Thoracic aorta (tissue), 2 donors: ENCODE measurements at places on chromosomes 7 and 10.

- H3K27me3 ChIP-seq: no peaks in the 10 kb centered on the region
- no peak for DNase-seq
- no peak overlapping the region for H3K4me3 ChIP-seq
- no peaks in the 10 kb centered on the region for H3K4me1 ChIP-seq
Measured at GRCh38 chr7:104804696-104805095, 209.3 kb upstream of the KMT2E start.

DNA sequence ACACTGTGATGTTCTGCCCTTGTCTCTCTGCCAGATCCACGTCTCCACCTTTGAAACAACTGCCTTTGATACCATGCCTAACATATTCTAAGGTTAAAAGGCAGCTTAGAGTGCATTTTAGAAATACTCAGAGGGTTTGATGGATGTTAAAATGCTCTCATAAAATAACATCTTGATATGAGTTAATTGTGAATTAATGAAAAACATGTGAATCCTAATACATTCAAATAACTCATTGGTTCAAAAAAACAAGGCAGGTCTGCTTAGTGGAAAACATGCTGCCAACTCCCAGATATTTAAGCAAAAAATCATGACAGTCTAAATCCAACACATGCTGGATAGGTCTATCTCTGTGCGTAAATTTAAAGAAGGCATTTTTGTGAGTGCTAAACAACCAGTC, 291.8 kb downstream of the AHR start:
- no peaks in the 10 kb centered on the region for H3K36me3 ChIP-seq
- no peaks in the 10 kb centered on the region for H3K27me3 ChIP-seq
- H3K27ac ChIP-seq: no peak overlapping the region
- H3K4me3 ChIP-seq: no peak overlapping the region
- no peak for DNase-seq

DNA sequence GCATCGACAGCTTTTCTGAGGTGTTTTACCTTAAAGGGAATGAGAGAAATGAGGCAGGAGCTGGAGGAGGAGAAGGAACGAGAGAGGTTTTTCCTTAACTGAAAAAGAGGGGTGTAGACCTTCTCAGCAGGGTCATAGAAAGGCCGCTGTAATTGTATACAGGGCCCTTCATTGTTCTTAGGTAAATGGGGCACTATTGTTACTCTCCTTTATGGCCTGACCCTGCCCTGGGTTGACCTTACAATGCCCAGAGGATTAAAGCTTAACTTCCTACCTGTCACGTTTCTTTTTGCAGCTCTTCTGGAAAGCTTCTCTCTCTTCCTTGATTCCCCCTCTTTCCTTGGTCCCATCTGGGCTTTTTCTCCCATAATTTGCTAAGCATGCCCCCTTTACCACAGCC, 13.7 kb upstream of the PDLIM1 start:
- no peak overlapping the region for H3K27ac ChIP-seq
- H3K36me3 ChIP-seq: no peaks in the 10 kb centered on the region
- no peak overlapping the region for H3K4me3 ChIP-seq
- no peak for DNase-seq
- H3K4me1 ChIP-seq: peaks cover 4% of the 10 kb centered on the region

GRCh38 chr10:93445097-93445960, 36.8 kb downstream of the MYOF start:
- peaks cover 13% of the 10 kb centered on the region for H3K36me3 ChIP-seq
- H3K4me3 ChIP-seq: peak overlapping the region; percentile 31

- no peaks in the 10 kb centered on the region for H3K27me3 ChIP-seq
- H3K36me3 ChIP-seq: no peaks in the 10 kb centered on the region
- no peak overlapping the region for H3K27ac ChIP-seq
- H3K4me1 ChIP-seq: no peaks in the 10 kb centered on the region
- DNase-seq: no peak
Measured at GRCh38 chr7:47715631-47716068, 133.7 kb upstream of the TNS3 start.

DNA sequence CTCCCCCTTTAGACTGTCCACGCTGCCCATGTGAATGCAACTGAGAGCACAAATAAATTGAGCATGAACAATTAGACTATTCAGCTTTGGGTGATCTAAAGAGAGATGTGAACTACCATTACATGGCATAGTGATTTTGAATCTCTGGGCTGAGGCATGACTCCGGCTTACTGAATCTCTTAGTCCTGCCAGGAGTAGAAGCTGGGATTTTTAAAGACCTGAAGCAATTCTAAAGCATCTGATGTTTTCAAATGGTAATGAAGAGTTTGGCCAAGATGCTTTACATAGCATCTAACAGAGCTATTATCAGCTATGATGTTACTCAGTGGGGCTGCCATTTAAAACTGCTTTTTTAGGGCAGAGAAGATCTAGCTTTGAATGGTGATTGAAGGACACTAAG, 1059.1 kb downstream of the SORCS3 start:
- H3K4me1 ChIP-seq: no peaks in the 10 kb centered on the region
- H3K4me3 ChIP-seq: no peak overlapping the region
- DNase-seq: no peak
- H3K27ac ChIP-seq: no peak overlapping the region

DNA sequence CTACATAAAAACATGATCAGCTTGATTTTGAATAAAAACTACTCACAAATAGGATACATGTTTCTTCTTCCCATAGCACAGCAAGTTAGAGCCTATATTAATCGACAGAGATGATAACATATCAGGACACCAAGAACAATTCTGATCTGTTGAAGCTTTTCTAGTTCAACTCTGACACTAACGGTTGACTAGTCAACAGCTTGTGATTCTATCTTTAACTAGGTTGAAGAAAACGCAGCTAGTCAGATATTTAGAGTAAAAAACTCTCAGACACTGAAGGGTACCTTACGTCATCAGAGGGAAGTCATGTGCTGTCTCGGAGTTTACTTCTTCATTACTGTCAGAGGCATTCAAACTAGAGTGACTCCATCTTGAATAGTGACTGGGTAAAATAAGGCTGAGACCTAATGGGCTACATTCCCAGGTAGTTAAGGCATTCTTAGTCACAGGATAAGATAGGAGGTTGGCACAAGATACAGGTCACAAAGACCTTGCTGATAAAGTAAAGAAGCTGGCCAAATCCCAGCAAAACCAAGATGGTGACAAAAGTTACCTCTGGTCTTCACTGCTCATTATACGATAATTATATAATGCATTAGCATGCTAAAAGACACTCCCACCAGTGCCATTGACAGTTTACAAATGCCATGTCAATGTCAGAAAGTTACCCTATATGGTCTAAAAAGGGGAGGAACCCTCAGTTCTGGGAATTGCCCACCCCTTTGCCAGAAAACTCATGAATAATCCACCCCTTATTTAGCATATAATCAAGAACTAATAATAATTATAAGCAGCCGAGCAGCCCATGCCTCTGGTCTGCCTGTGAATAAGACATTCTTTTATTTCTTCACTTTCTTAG, 21.3 kb downstream of the CCDC71L start:
- H3K36me3 ChIP-seq: no peaks in the 10 kb centered on the region
- peaks cover 7% of the 10 kb centered on the region for H3K4me1 ChIP-seq
- H3K27me3 ChIP-seq: no peaks in the 10 kb centered on the region
- DNase-seq: no peak

- no peak overlapping the region for H3K27ac ChIP-seq
- no peak for DNase-seq
- H3K36me3 ChIP-seq: no peaks in the 10 kb centered on the region
Measured at GRCh38 chr7:11605749-11606148, 226.2 kb downstream of the THSD7A start.

GRCh38 chr10:72831696-72832409, 61.7 kb upstream of the OIT3 start:
- H3K36me3 ChIP-seq: no peaks in the 10 kb centered on the region
- no peak for DNase-seq
- H3K27me3 ChIP-seq: no peaks in the 10 kb centered on the region
- H3K4me1 ChIP-seq: peaks cover 21% of the 10 kb centered on the region
- peak overlapping the region; percentile 56 for H3K4me3 ChIP-seq

DNA sequence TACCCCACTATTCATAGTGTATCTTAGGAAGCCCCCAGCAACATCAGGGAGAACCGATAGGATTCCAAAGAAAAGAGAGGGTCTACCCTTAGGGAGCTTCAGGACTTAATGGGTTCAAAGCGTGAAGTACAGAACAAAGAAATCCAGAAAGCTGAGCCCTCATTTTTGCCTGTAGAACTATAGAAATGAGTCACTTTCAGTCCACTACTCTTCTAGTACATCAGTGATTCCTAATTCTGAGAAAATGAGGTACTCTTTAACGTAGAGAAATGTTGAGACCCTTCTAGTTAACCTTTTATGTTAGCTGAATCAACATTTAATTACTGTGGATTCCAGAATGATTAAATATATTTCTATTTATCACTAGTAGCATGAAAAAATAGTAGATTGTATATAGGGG, 1.8 kb downstream of the TDRD1 start:
- no peak for DNase-seq
- H3K27ac ChIP-seq: no peak overlapping the region
- H3K36me3 ChIP-seq: no peaks in the 10 kb centered on the region
- H3K4me3 ChIP-seq: no peak overlapping the region

GRCh38 chr10:49598164-49598856, 11.8 kb upstream of the SLC18A3 start:
- no peaks in the 10 kb centered on the region for H3K36me3 ChIP-seq
- no peak overlapping the region for H3K4me3 ChIP-seq
- H3K27me3 ChIP-seq: no peaks in the 10 kb centered on the region

DNA sequence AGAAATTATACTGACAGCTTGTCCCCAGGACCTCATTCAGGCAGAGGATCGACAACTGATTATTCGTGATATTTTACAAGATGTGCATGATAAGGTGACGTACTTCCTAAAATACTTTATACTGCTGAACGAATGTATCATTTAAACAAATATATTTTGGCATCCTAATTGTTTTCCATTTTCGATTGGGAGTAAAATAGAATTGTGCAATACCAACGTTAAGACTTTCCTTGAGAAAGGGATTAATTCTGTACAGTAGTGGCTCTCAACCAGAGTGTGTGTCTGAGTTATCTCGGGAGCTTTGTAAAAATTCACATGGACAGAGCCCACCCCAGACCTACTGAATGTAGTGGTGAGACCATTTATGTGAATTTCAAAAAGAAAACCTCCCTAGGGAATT, 43.8 kb upstream of the STMP1 start:
- H3K36me3 ChIP-seq: peaks cover 20% of the 10 kb centered on the region
- no peak for DNase-seq
- H3K4me3 ChIP-seq: no peak overlapping the region
- peaks cover 3% of the 10 kb centered on the region for H3K4me1 ChIP-seq
- no peak overlapping the region for H3K27ac ChIP-seq

DNA sequence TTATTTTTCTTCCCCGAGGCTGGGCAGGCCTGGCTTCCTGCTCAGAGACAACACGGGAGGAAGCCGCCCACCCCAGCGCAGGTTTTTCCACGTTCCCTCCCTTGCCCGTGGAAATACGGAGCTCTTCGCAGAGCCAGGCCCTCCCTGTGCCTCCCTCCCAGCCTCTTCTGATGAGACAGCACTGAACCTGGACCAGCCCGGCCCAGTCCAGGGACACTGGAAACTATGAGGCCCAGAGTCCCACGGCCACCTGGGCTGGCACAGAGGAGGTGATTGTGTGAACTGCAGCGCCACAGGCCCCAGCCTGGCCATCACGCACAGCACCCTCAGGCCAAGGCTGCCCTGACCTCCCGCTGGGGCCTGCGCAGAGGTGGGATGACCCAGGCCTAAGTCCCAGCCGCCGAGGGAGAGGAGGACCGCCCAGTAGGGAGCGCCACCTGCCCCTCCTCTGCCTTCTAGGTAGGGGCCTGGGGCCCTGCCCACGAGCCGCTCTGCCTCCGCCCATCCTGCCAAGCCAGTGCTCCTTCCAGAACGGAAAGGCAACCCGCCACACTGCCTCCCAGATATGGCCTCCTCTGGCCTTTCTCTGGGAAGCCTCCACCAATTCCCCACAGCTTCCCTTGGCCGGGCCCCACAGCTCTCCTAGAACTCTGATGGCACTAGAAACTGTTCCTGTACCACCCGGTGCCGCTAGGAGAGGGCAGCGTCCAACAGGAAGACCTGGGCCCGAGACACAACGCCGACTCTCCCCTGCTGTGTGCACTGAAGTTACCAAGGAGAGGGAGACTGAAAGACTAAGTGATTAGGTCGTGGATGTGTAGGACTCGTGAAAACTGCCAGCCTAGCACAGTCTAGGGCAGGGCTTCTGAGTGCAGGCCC, 57.2 kb downstream of the PROSER2 start:
- peaks cover 4% of the 10 kb centered on the region for H3K4me1 ChIP-seq
- no peaks in the 10 kb centered on the region for H3K27me3 ChIP-seq
- no peak for DNase-seq
- H3K36me3 ChIP-seq: no peaks in the 10 kb centered on the region
- no peak overlapping the region for H3K27ac ChIP-seq
- H3K4me3 ChIP-seq: no peak overlapping the region

GRCh38 chr10:119113751-119114732, 10.1 kb downstream of the DENND10 start:
- no peaks in the 10 kb centered on the region for H3K4me1 ChIP-seq
- H3K27ac ChIP-seq: no peak overlapping the region
- DNase-seq: no peak
- H3K36me3 ChIP-seq: peaks cover 32% of the 10 kb centered on the region
- no peak overlapping the region for H3K4me3 ChIP-seq
